ENCODE measurements at places on chromosomes 1 and 21.

DNA sequence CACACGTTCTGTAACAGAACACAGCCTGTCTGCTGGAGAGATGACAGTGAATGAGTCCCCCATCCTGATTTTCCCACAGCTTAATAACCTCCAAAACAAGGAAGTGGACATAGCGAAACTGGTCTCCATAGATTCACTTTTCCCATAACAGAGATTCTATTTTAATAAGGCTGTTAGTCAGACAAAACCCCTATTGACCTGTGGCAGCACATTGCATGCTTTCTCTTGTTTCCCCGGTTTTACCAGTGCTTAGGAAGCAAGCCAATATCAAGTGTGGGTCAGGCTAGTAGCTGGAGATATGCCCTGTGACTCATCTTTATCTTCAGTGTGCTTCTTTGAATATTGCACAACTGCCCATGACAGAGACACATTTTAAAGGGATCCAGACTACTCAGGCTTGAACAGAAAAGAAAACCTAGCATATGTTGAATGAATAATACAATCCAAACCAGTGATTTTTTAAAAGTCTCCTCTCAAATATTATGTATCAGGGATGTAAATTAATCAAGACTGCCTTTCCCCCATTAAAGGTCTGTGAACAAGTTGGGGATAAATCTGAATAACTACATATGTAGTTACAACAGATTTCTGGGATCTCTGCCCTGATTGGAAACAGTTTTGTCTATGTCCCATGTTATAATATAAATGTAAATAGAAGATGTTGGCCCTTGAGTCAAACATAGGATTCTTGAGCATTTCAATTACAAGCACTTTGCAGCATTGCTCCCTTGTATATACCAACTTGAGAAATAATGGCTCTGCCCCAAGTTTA, 11.9 kb upstream of the CLDN8 start:
- DNase-seq, result peak; percentile 36

DNA sequence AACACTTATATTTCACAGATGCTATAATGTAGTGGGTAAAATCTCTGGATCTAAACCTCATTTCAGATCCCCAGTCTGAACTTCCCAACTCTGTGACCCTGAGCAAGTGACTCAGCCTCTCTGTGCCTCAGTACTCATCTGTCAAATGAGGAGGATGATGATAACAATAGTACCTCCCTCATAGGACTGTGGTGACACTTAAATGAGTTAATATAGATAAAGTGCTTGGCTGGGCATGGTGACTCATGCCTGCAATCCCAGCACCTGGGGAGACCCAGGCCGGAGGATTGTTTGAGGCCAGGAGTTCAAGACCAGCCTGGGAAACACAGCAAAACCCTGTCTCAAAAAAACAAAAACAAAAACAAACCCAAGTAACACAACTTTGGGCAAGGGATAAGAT, 4.7 kb upstream of the ECE1 start:
- no peak for DNase-seq

- DNase-seq, result no peak
Measured at GRCh38 chr1:101013776-101014175, 11.8 kb downstream of the DPH5 start.

GRCh38 chr1:3426956-3427535, 27.4 kb upstream of the ARHGEF16 start:
- no peak for DNase-seq

DNA sequence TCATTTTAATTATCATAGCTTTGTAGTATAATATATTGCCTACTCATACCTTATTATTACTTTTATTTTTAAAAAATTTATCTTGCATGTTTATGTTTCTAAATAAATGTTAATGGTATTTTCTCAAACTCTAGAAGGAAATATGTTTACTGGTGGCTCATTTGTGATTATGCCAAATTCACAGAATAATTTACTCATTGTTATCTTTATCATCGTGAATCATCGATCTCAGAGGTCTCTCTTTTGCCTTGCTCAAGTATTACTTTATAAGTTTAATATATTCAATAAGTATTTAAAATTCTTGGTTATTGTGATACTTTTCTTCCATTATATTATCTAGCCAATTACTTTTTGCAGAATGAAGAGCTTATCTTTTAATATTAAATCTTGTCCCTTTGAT, 836.7 kb upstream of the ADAMTS5 start:
- DNase-seq, result no peak

GRCh38 chr1:43121256-43121900, 50.7 kb downstream of the EBNA1BP2 start:
- DNase-seq, result no peak

- DNase-seq, result no peak
Measured at GRCh38 chr1:63775418-63776127, 1.8 kb downstream of the ROR1 start.

GRCh38 chr1:87869567-87869966, 540.9 kb downstream of the LMO4 start:
- peak; percentile 1 for DNase-seq
